CD4-positive, alpha-beta T cell treated with Interleukin-2 at 100 ng/mL for 4 hours (primary cell): ENCODE measurements at places on chromosomes 2 and 18.

- DNase-seq = no peak
These were observed 41.9 kb downstream of the TAF1B start for GRCh38 chr2:9885036-9885684.

DNA sequence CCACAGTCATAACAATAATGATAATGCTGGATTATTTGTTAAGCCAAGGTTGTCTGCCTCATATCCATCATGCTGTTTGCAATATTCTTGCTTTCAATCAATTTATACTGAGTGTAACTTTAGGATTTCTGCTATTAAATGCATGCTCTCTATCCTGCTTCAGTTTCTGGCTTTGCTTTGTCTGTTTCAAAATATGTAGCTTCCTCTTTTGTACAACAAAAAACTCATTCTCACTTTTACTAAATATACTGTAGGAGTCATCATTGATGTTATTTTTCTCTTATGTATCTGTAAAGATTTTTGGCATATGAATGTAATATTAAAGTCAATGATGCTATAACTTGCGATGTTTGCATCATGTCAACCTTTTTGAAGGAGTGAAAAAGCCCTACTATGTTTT, 149.3 kb downstream of the GPD2 start:
- DNase-seq = no peak

DNA sequence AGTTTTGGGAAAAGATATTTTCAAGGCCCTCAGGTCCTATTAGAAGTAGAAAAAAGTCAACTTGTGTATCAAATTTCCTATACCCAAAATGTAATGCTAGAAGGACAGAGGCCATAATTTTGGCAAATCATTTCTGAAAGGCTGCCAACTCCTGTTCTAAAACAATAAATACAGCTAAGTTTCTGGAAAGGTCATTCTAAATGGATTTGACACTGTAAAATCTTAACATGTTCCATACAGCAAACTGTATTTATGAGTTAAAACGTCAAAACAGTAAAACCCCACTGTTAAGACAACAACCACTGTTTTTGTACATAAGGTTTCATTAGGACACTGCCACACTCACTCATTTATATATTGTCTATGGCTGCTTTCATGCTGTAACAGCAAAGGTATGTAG, 9.7 kb downstream of the FAM98A start:
- no peak for DNase-seq

GRCh38 chr2:211329421-211329820, 773.0 kb downstream of the CPS1 start:
- DNase-seq = no peak

DNA sequence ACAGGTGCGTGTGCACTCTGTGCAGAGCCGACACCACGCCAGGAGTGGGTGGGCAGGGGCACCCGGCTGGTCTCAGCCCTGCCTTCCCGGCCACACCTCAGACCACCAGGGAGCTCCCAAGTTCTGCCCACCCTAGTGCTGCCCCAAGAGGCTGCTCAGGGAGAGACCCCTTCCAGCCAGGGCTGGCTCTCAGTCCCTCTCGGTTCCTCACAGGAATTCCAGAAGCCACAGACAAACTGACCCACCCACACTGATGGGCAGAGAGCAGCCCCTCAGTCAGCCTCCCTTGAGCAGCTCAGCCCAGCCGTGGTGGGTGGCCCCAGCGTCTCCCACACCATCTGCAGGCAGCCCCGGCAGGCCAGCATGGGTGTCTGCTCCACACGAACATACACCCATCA, 33.8 kb downstream of the GPC1 start:
- no peak for DNase-seq

DNA sequence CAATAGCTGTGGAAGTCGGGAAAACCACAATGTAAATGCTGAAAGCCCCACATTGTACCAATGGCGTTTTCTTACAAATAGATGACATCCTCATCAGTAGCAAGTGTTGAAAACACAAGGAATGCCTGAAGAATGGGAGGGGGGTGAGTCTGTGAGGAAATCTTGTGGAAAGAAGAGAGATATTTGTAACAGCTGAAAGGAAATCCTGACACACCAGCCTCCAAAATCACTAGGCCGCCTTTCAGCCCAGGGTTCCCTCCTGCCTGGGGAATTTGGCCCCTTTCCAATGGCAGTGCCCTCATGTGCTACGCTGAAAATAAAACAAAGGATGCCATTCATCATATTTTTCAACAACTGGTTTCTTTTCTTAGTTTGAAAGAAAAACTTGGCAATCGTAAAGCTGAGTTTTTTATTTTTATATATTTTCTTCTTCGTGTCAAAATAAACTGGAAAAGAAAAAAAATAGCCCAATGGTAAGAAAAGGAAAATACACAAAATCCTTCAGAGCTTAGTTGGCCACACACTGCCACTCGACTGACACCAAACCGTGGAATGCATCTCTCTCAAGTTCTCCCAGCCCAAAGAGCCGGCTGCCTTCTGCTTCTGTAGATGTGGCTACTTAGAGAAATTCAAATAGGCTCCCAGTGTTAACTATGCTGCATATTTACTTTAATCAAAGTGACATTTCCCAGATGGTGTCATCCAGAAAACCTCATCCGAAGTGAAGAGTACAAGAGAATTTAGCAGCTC, 52.0 kb downstream of the FTCDNL1 start:
- no peak for DNase-seq

DNA sequence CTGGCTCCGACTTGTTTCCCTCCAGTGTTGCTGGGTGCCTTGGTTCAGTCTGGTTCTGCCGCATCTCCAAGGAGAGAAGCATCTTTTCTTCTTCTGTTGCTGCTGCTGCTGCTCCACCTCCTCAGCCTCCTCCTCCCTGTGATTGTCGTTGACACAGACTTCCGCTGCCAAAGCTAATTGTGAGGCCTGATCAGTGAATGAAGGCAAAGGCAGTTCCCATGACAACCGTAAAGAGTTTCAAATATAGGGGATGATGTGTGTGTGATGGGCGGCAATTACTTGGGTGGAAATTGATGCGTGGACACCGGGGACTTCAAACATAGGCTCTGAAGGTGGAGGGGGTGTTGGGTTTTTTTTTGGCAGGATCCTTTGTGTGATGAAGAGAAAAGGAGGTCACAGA, 13.7 kb downstream of the TET3 start:
- peak; percentile 65 for DNase-seq

GRCh38 chr2:43238176-43238575, 11.8 kb upstream of the ZFP36L2 start:
- no peak for DNase-seq

GRCh38 chr18:9704233-9705118, 3.6 kb upstream of the RAB31 start:
- no peak for DNase-seq

DNA sequence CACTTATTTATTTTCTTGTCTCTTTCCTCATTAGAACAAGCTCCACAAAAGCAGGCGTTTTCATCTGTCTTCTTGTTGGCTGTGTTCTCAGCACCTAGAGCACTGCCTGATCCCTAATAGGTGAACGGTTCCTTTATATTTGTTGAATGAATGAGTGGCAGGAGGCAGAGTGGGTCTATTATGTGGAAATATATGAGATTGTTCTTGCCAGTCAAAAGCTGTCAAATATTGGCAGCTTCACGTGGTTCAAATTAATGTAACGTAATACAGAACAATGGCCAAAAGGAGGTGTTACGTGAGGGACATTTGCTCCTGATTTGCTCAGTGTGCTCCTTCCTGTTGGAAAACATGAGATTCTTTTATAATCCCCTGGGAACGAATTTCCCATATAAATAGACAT, 8.5 kb upstream of the ARHGAP25 start:
- no peak for DNase-seq

DNA sequence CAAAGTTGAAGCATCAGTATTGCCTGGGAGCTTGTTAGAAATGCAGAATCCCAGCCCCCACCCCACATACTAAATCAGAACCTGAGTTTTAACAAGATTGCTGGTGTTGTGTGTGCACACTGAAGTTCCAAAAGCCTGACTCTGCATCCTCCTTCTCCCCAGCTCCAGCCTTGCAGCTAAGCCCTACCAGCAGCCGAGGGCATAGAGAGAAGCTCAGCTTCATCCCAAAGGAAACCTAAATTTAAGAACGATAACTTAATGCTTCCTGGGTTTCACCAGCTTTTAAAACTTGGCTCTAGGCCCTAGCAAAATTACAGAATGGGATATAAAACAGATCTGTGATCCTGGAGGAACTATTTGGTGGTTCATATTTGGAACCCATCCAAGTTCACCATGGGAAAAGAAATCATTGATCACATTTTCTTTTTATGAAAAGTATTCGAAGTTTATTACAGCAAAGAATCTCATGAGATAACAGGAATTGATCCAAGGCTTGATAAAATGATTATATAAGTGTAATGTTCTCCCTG, 11.1 kb downstream of the SMYD1 start:
- no peak for DNase-seq

GRCh38 chr18:77115192-77115953, 17.2 kb downstream of the MBP start:
- DNase-seq = no peak

- no peak for DNase-seq
These were observed 24.0 kb upstream of the NCL start for GRCh38 chr2:231488331-231488730.

GRCh38 chr2:8229546-8229986, 452.3 kb upstream of the ID2 start:
- peak; percentile 50 for DNase-seq

DNA sequence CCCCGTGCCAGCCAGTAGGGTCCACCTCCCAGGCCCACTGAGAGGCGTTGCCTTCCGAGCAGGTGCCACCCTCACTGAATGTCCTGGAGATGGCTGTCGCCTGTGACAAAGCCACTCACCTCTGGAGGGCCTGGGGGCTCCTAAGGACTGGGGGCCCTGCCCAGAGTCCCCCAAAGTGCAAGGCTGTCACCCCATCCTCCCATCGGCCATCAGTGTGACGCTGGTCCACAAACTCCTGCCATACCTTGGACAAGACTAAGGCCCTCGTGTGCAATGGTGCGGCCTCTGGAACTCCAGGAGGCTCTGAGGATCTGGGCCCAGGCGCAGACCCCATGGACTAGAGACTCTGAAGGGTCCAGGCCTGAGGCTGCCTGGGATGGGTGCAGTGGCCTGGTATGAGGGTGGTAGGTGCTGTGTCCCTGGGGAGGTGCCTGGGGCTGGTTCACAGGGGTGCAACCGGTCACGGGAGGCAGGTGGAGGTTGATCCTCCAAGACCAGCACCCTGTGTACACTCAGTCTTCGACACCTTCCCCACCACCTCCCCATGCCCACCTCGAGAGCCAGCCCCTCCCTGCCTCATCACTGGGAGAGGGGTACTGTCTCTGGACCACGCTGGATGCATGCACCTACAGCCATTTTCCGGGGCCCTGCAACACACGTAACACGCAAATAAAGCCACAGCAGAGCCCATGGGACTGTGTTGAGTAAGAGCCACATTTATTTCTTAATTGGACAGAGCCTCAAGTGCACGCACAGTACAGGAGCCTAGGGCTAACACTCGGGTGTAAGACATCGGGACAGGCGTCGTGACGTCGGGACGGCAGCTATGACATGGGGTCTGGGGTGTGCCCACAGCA, 21.6 kb downstream of the AQP12A start:
- no peak for DNase-seq

DNA sequence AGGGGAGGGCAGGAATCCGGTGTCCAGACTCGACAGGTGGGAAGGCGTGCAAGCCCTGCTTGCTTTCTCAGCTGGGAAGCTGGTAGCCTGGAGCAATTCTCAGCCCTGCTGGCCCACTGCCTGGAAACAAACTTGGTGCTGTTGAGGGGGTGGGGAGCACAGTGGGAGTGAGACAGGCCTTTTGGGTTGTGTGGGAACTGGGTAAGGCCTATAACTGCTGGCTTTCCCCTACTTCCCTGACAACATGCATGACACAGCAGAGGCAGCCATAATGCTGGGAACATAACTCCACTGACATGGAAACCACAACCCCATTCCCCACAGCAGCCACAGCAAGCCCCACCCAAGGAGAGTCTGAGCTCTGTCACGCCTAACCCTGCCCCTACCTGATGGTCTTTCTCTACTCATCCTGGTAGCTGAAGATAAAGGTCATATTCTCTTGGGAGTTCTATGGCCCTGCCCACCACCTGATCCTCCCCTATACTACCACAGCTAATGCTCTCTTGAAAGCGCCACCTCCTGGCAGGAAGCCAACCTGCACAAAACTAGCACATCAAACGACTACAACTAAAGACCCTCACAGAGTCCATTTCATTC, 122.9 kb upstream of the ACVR1C start:
- peak; percentile 18 for DNase-seq

GRCh38 chr2:73749314-73749713, 12.2 kb upstream of the TPRKB start:
- no peak for DNase-seq

DNA sequence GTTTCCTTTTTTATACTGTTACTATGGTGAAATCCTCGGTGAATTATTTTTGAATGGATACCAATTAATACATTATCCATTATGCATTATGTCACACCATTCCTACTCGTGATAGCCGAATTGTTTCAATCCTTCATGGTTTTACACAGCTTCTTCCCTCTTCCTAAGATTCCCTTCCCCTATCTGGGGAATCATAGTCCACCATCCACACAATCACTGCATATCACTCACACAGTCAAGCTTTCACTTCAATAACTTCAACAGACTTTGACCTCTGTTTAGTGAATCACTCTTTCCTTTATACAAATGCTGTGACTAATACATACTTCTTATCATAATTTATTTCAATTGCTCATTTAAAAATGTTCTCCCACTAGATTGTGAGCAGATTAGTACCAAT, 1108.1 kb upstream of the LRRTM1 start:
- no peak for DNase-seq

DNA sequence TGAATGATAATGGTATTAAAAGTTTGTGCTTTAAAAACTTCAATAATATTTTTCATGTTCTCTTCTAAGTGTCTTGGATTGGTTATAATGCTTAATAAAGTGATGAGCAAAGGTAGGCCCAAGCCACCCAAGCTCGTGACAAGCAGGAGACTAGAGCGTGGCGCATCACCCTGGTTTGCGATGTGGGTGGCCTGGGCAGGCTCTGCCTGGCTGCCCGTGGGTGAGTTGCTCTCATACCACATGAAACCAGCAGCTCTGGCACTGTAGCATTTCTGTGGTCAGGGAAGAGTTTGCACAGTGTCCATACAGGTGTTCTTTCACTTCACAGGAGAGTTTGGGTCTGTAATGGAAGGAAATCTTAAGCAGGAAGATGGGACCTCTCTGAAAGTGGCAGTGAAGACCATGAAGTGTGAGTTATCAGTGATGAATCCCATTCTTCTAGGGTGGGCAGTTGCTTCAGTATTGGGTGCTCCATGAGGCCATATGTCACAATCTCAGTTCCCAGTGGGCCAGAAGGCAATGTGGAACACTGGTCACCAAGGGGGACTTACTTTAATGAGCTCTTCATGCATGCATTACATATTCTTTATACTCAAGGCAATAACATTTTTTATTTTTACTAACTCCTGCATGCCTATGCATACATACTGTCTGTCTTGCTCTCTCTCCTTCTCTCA, 51.4 kb upstream of the TMEM87B start:
- DNase-seq = no peak

DNA sequence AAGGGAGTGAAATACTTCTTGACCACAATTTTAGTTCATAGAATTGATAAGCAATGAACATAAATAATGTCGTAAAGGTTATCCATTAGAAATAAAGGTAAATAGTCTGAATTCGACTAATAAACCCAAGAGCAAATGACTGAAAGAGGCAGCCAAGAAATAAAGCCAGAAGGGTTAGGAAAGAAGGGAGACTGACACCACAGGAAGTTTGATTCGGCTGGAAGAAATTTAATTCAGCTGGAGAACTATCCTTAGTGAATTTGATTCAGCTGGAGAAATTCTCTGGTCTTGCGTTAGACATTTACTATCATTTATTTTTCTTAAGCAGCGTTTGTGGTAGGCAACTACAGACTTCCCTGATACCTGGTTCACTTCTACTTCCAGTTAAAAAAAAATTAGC, 429.6 kb downstream of the PID1 start:
- DNase-seq = no peak
